ENCODE measurements at places on chromosomes 6 and 20.

DNA sequence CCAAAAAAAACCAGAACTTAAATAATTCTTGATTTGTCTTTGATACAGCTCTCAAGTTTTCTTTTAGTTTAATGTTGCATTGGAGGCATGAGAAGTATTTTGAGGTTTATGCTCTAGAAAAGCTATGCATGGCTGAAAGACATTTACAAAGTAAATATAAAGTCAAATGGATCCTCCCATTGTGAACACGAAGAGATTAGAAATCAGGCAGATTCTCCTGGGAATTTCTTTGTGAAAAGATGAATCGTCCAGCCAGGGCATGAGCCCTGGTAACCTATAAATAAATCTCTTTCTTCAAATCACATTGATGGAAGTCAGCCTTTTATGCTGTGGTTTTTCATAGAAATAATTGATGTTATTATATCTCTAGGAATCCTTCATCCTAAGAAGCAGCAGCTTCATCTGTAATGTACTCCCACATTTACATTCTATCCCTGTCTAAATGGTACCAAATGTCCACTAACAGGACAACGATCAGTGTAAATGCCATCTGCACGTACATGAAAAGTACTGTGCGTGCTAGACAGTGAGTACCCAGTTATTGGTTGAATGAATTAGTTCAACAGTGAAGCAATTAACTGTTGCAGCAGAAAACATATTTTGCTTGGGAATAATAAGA is 143.6 kb downstream of the ALDH8A1 start:
- DNase-seq, result no peak

GRCh38 chr20:35269055-35269781 is 8.7 kb downstream of the MMP24OS start:
- DNase-seq, result no peak

- DNase-seq, result no peak
These were observed 10.8 kb downstream of the BACH2 start for GRCh38 chr6:90285611-90286381.

DNA sequence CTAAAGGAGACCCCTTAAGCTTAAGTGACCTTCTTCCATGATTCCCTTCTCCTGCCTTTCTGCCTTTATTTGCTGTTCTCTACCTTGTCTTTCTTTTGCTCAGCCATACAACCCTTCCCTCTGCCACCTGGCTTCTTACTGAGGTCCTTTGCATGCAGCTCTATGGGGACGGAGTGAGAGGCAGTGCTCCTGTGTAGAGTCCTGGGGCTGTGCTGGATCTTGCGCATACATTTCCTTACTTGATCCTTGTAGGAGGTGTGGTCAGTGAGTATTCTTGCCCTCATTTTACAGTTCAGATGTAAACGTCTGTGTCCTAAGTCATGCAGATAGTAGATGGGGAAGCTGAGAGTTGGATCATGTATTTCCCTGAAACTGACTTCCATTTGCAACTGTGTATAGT is 5.7 kb downstream of the SASH1 start:
- DNase-seq, result no peak

GRCh38 chr6:31636698-31637596 is 15.5 kb downstream of the BAG6 start:
- DNase-seq, result no peak

GRCh38 chr20:22617160-22617559 is 32.8 kb upstream of the FOXA2 start:
- DNase-seq, result no peak

- DNase-seq, result no peak
These were observed 2.6 kb upstream of the MUC22 start for GRCh38 chr6:31007694-31008093.

- DNase-seq, result peak; percentile 63
These were observed at the start of gene CST7 for GRCh38 chr20:24948939-24949679. TSS of gene CST7 (plus strand) at chr20:24949269. CDS start at chr20:24949506, 237 bp downstream.

GRCh38 chr20:4427940-4428586 is 293.6 kb upstream of the PRND start:
- no peak for DNase-seq

DNA sequence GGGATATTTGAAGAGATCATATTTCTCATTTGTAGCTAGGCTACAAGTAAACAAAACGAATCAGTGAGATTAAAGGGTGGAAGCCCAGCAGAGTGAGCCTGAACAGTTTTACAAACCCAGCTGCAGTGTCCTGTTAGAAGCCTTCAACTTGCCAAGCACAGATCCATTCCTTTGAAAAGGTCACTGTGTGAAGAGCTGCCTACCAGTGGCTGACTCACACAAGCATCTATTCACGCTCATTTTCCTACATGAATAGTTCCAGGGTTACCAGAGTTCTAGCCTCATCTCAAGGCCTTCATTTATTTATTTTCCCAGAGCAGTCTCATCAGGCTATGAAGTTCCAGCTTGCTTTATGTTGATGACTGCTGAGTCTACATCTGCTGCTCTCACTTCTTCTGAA is 25.7 kb upstream of the MLIP start:
- DNase-seq, result no peak

DNA sequence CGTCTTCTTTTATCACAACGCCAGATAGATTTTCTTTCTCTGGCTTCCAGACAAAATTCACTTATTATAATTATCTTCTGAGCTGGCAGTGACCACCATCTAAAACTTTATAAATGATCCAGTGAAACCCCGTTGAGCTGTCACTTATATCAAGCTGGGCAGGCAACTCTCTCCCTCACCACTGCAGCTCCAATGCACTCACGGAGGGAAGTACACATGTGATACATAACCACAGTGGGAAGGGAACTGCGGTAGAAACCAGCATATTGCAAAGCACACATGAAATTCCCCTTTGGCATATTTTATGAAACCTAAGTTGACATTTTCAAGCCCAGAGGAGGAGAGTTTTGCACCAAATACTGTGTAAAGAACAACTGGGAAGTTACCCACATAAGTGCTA is 536.9 kb downstream of the HACE1 start:
- DNase-seq, result no peak

DNA sequence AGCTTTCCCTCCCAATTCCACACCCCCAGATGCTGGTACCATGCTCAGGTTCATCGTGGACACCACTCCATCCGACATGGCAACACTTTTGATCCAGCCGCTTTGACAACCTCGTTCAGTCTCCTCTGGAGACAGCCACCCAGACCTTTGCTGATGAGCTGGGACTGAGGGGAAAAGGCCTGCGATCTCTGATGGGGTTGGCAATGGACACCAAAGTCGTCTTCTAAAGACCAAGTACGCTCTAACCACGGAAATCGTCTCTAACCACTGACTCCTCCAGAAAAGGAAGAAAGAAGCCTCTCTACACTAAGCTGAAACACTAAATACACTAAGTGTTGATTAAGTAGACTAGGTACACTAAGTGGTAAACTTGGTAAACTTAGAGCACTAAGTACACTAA is 26.1 kb upstream of the HLA-E start:
- no peak for DNase-seq

GRCh38 chr20:9388160-9388812 is 126.1 kb upstream of the LAMP5 start:
- no peak for DNase-seq

DNA sequence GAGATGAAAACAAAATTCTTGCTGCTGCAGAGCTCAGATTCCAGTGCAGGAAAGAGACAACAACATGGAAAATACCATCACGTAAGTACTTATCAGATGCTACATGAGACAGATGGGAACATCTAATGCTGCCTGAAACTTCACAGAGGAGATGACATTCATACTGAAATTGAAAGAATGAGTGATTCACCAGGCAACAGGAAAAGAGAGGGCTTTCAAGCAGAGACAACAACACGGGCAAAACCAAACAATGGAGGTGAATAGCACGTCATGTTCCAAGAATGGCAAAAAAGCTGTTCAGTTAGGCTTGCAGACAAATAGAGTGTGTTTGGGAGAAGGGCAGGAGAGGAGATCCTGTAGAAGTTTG is 39.3 kb downstream of the GTF2H5 start:
- DNase-seq, result no peak

GRCh38 chr6:16391451-16391912 is 153.1 kb downstream of the GMPR start:
- DNase-seq, result no peak

- peak; percentile 16 for DNase-seq
These were observed at the start of gene BTN2A1 for GRCh38 chr6:26457806-26458688. TSS of gene BTN2A1 (plus strand) at chr6:26457955. CDS start at chr6:26458637, 682 bp downstream.

DNA sequence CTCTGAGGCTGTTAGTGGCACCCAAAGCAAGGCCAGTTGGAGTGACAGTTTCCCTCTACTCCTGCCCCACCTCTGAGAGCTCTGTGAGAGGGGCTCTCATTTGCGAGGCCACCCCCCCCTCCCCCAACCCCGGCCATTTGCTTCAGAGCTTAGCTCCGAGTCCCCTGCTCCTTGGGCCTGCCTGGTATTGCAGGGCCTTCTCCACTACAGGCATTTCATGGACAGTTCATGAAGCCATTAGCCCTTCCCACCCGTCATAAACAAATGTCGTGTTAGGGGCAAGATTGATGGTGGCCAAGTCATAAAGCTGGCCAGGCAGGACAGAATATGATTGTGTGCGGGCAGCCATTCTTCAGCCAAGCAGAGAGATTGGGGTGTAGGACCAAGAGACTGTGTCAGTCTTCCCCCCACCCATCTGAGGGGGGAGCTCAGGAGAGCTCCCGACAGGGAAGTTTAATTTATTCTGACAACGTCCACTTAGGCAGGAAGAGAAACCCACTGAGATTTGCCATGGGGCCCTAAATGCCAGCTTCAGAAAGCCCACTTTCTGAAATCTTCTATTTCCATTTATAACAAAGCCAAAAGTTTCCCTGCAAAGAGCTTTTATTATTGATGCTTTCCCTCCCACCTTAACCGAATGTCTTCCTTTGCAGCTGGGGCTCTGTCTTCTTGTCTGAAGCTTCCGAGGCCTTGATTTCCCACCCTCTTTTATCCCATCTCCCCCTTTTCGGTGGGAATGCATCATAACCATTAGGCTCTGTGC is 7.2 kb downstream of the FOXC1 start:
- DNase-seq, result no peak

- DNase-seq, result no peak
These were observed 15.4 kb upstream of the FOXQ1 start for GRCh38 chr6:1296542-1296941.

DNA sequence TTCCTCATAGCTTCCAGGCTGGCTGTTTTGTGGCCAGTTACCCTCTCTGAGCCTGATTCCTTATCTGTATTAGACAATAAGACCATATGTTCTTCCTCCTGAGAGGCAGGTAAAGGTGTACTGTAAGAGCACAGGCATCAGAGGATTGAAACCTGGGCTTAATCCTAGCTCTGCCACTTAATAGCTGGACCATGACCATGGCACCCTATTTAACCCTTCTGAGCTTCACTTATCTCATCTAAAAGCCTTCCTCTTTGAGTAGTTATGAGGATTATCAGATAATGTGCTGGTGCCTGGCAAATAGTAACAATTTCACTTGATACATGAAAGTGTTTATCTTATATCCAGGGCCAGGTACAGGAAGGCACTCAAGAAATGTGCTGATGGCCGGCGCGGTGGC is 34.9 kb downstream of the BCL2L1 start:
- DNase-seq, result no peak

DNA sequence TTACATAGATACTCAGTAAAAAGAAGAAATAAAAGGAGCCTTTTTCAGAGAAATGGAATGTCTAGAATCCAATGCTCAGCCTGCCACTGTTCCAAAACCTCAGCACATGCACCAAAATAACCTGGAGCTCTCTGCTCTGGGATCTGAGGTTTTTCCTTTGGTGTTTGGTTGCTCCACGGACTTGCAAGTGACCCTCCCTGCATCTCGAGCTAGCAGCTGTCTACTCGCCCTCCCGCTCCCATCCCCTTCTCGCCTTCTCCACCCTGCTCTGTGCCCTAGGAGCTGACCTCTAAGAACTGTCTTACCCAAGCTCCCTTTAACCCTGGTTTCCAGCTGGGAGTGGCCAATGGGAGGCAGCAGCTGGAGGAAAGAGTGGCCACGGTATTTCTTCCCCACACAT is 35.1 kb upstream of the FAM210B start:
- no peak for DNase-seq

GRCh38 chr6:45609141-45609638 is 231.5 kb upstream of the SUPT3H start:
- DNase-seq, result no peak

DNA sequence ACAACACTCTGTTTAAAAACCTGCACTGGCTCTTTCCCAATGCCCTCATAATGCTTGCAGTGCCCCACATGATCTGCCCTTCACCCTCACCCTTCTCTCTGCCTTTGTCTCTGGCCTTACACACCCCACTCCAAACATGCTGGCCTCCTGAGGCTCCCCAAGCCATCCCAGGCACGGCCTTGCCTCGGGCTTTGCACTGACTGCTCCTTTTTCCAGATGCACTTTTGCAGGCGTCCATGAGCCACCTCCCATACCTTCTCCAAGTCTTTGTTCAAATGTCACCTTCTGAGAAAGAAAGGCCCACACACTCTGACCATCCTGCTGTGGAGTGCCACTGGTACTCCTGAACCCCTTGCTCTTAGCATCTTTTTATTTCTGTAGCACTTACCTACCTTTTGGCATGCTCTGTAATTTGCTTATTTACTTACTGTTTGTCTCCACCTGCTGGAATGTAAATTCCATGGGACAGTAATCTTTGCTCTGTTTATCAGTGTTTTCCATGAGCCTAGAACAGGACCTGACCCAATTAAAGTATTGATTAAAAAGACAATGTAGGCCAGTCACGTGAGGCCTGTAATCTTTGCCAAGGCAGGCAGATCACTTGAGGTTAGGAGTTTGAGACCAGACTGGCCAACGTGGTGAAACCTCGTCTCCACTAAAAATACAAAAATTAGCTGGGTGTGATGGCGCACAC is 30.7 kb downstream of the GFRA4 start:
- DNase-seq, result no peak

DNA sequence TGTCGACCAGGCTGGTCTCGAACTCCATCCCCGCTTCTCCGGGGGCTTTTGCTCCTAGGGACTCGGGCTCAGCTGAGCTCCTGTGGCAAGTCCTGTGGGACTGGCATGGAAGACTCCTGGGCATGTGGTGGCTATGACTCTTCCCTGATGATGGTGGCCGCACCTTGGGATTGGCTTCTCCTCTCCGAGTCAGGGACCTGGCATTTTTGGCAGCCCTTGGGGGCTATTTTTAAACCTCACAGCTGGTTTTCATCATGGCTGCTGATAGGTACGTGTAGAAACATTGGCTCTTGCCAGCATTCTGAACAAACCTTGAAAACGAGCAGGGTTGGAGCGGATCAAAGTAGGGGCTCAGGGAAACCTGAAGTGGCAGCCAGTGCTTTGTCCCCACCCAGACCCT is 54.1 kb downstream of the RBM38 start:
- no peak for DNase-seq

GRCh38 chr20:17533396-17533795 is 2.2 kb upstream of the BFSP1 start:
- DNase-seq, result no peak

All from stimulated activated CD4-positive, alpha-beta T cell treated with anti-CD3 and anti-CD28 coated beads, Interleukin-15, amount 100 ng/mL, for 1 hour (primary cell).